Kidney tubule cell (primary cell): ENCODE measurements at places on chromosomes 11 and 22.
A peak's percentile ranks its signal among the peaks of the same experiment; 100 is the strongest.

GRCh38 chr11:73325036-73325981 lies 17.2 kb downstream of the ARHGEF17 start:
- DNase-seq: no peak

GRCh38 chr11:35711173-35711910 lies 48.8 kb downstream of the TRIM44 start:
- no peak for DNase-seq

GRCh38 chr11:113134626-113135025 lies 173.4 kb downstream of the NCAM1 start:
- DNase-seq: no peak

- peak; percentile 75 for DNase-seq
Measured at GRCh38 chr22:42179616-42180015, 49.0 kb upstream of the CYP2D6 start.

- peak; percentile 65 for DNase-seq
Measured at GRCh38 chr11:111540114-111540936, at the start of gene LAYN. TSS of gene LAYN (plus strand) at chr11:111540720. CDS start at chr11:111540844, 124 bp downstream.

- DNase-seq: peak; percentile 89
Measured at GRCh38 chr11:16226245-16226644, 130.1 kb downstream of the SOX6 start.

- peak; percentile 80 for DNase-seq
Measured at GRCh38 chr11:27158456-27159334, 118.1 kb downstream of the BBOX1 start.

DNA sequence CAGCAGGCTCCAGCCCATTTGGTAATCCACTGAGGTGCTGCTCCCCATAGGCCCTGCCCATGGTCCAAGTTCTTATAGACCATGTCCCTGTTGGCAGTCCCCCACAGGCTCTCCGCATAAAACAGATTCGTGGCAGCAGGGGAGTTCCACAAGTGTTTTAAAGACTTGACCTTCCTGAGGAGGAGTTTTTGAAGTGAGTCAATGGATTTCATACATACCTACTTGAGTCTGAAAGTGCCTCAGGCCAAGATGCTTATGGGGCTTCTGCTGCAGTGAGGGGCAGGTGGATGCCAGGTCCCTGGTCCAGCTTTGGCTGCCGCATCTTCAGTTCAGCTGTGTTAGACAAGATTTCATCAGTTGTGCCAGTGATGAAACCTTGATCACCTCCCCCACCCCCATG lies 43.3 kb downstream of the CABIN1 start:
- no peak for DNase-seq

GRCh38 chr11:65102142-65103095 lies 6.4 kb downstream of the VPS51 start:
- no peak for DNase-seq

GRCh38 chr22:19448739-19449421 lies 1.4 kb upstream of the C22orf39 start:
- DNase-seq: no peak

- DNase-seq: peak; percentile 27
Measured at GRCh38 chr11:57501953-57502352, 13.5 kb downstream of the SLC43A1 start.

DNA sequence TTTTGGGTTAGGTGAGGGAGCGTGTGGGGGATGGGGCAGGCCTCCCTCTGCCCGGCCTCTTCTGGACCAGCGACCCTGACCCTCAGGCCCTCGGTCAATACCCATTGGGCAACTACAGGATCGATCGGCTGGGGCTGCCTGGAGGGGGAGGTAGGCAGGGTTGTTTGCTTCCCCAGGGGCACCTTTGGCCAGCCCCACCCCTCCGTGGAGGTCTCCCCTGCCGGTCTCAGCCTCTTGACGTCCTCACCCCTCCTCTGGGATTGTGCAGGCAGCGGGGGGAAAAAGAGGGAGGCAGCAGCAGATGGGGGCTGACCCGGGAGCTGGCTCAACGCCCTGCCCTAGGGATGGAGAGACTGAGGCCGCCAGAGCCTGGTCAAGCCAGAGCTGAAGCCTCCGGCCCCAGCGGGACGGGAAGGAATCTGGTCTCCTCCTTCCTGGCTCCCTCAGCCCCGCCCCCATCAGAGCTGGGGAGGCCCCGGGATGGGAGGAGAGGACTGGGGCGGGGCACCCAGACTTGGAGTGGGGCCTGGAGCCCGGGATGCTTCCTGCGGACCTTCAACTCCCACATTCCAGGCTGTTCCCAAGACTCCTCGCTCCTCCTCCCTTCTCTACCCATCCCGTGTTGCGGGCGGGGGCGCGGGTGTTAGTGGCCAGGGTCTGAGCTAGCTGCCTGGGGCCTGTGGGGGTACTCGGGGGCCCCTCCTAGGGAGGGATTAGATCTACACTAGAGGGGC lies 14.4 kb upstream of the CDC42EP1 start:
- peak; percentile 92 for DNase-seq

- DNase-seq: no peak
Measured at GRCh38 chr11:69380451-69380901, 86.5 kb downstream of the MYEOV start.

DNA sequence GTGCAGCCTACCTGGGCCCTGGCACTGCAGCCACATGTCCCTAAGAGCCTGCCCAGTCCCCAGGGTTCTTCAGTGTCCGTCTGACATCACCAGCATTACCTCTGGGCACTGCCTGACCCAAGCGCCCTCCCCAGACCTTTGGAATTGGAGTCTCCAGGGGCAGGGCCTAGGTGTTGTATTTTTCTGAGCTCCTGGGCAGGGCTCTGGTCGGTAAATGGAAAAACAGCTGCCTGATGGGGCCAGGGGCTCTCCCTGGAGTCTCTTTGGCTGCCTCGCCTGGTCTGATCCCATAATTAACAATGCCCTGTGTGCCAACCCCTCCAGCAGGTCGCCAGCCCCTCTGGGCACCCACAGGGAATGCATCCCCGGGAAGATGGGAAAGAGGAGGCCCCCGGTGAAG lies 710.2 kb downstream of the BRD1 start:
- no peak for DNase-seq

DNA sequence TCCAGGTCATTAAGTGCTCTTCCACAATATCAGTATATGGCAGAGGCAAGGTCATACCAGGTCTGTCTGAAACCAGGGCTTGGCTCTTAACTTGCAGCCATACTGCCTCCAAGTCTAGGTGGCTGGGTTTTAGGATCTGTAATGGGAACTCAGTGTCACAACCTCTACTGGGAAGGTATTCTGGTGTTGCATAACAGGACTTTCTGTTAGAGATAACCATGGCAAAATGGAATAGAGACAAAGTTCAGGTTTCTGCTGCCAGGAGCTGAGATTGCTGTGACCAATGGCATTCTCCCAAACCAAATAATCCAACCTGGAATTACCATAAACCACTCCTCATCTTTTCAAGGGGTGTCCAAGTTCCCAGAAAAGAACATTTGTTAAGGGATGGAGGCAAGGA lies 6.8 kb upstream of the SAA1 start:
- no peak for DNase-seq

- peak; percentile 63 for DNase-seq
Measured at GRCh38 chr11:104968856-104969776, 742 bp upstream of the CASP4 start.

GRCh38 chr11:111001081-111001430 lies 244.5 kb upstream of the POU2AF2 start:
- DNase-seq: no peak

DNA sequence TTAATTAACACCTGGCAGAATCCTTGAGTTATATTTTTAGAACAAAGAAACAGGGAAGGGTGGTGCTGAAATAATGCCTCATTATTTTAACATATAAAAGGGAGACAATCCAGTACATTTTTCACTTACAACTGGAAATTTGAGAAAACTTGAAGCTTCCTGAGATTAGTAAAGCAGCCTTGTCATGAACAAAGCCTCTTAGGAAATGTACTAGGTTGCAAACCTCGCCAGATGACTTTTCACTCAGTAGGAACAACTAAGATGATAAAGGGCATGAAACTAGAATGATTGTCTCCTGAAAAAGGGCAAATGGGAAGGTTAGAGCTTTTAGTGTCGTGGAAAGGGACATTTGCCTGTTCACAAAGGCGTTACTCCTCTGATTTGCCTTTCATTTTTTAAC lies 289.6 kb downstream of the ETS1 start:
- DNase-seq: no peak
